Trophoblast cell (in vitro differentiated cells and primary cell): ENCODE measurements at places on chromosomes 11 and 22.
A peak's percentile ranks its signal among the peaks of the same experiment; 100 is the strongest.

DNA sequence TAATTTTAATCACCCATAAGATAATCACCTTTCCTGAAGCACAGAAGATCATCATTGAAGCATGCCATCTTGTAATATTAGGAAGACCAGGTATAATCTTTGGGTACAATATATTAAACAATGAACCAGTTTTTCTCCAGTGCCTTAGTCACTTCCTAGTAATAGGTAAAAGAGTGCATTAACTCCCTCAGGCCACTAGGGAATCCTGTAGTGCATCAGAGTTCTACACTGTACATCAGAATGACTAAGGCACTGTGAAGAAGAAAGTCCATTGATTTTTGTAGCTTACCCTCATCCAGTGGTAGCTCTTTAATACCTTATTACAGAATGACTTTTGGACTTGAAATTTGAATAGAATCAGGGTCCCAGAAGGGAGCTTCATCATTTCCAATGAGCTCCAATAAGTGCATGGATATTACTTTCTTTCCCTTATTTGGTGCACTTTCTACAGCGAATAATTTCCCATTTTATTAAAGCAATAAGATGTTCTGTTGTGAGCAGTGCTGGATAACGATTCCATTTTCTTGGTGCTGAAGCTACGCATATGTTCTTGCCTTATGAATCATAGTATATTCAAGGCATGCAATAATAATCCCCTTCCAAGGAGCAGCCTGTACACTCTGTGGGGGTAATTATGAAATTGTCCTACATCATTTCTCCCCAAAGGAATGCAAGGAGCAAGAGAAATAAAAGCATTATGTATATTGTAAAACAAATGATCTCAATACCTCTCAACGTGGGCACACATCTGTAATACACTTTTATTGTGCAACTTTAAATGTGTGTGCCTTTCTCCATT is 4.7 kb downstream of the C11orf87 start:
- peak; percentile 23 for DNase-seq

- no peak for DNase-seq
Measured at GRCh38 chr11:23755769-23756168, 741.1 kb upstream of the LUZP2 start.

- DNase-seq, result no peak
Measured at GRCh38 chr11:37264783-37265182, 666.7 kb upstream of the RAG2 start.

- no peak for DNase-seq
Measured at GRCh38 chr11:128310676-128311445, 276.5 kb downstream of the ETS1 start.

DNA sequence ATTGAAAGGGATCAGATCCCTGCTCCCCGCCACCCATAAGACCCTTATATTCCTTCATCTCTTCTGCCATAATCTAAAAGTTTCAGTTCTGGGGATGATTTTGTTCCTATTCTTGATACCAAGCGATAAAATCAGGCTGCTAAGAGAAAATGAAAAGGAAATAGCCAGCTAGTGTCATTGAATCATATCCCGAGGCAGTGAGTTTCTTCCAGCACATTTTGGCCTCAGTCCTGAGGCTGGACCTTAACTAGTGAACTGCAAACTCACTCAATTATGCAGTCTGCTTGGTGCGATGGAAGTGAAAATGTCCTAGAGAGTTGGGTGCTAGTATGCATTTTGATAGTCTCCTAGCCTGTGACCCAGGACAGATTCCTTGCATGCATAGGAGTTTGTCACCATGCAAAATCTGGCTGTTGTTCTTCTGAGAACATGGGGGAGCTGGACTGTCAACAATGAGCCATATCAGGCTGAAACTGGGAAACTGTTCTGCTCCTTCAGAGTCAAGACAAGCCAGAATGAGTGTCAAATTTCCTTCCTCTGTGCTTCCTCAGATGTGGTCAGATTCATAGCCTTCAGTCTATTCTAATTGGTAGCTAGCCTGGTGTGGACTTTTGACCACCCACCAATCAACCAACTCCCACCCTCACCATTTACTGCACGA is 102.9 kb downstream of the CCDC81 start:
- DNase-seq, result no peak

- no peak for DNase-seq
Measured at GRCh38 chr22:31138126-31138525, 2.2 kb downstream of the PLA2G3 start.

DNA sequence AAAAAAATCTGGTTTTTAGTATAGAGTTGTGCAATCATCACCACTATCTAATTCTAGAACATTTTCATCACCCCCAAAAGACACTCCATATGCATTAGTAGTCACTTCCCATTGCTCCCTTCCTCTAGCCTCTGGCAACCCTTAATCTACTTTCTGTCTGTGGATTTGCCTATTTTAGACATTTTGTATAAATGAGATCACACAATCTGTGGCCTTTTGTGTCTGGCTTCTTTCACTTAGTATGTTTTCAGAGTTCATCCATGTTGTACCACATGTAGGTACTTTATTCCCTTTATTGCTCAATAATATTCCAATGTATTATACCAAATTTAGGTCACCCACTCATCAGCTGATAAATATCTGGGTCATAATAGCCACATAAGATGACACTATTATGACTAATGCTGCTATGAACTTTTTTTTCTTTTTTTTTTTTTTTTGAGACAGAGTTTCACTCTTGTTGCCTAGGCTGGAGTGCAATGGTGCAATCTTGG is 67.5 kb upstream of the SCUBE2 start:
- DNase-seq, result peak; percentile 19

GRCh38 chr11:70507466-70508230 is 109.3 kb downstream of the CTTN start:
- no peak for DNase-seq

DNA sequence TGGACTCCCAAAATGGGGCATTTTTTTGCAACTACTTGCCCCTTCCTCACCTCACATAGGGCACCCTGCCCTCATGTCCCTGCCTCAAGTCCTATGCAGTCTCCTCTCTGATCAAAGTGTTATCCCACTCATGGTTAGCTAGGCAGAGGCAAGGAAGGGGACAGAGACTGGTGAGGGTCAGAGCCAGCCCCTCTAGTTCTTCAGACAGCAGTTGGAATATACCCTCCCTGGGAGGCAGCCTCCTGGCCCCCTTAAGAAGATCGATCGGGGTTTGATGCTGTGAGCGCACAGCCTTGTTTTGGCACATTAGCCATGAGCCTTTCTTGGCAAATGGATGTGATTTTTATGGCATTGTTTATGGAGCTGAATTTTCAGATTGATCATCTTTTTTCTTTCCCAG is 436.9 kb downstream of the BUD13 start:
- no peak for DNase-seq

DNA sequence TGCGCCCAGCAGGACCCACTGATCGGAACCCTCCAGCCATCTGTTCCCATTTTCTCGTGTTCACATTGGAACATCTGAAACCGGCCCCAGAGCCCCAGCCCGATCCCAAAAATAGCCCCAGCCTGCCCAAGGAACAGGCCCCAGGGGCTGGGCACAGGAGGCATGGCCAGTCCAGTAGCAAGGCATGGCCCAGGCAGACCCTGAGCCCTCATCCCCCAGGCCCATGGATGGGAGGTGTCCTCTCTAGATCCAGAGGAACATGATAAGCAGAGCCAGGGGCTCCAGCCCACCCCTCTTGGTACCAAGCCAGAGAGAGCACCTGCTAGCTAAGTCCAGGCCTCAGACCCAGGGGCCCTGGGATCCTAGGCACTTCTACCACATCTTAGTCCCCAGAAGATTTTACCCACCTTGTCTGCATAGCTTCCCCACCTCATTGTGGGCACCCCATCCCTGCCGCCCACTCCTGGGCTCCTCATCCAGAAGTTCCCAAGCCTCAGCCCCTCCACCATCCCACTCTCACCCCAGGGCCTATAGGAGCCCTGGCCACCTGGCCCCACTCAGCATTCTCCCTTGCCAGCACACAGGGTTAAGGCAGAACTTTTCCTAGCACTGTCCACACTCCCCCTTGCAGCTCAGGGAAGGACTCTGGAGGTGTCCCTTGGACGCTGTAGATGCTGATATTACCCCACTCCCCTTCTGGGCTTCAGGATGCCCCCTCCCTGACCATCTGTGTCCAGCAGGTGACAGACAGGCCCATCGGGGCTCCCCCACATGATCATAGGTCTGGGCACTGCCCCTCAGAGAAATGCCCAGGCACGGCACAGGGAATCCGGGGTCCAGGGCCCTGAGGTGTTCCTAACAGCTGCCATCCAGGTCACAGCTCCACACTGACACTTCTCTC is 9.5 kb downstream of the BCL9L start:
- DNase-seq, result no peak

DNA sequence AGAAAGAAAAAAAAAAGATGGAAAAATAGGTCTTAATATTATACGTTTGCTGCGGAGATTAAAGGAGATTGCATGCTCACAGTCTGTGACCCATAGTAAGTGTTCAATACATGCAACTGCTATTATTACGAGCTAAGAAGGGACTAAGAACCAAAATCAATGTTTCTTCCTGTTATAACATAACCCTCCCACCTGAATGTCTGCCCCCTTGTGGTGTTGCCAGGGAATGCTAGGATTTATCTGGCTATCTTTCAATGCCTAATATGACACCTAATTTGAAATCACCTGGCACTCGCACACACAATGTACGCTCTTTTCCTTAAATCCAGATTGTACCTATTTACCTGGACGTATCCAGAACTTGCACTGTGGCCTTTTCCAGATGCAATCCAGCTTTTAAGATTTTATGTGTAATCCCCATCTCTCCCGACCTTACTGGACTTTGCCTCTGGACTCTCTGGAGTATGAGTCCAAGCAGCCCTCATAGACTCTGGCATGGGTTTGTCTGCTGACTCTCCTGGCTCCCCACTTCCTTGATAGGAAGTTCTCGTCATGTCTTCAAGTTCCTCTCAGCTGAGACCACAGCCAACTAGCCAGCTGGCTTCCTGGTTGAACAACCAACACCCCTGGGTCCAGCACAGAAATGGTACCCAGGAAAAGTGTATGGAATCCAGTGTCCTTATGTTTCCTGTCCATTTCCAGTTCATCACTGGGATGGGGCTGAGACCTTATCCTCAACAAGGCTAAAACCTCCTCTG is 151.5 kb downstream of the CCDC34 start:
- DNase-seq, result no peak

- DNase-seq, result peak; percentile 55
Measured at GRCh38 chr11:10638316-10638925, 55.1 kb downstream of the IRAG1 start.

DNA sequence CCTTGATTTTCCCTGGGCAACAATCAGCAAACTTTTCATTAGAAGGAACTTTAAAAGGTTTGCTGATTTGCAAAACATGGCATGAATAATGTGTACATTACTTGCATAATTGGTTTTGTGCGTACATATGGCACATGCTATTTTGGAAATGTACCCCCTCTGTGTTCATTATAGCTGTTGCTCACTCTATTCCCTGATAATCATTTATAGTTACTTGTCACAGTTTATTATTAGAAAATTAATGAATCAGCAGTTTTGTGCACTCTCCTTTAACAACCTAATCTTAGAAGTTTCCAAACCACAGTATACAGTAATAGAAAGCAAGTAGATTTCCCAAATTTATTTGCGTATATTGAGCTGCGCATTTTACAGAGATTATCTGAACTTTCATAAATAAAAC is 389.9 kb downstream of the CNTN5 start:
- DNase-seq, result no peak

DNA sequence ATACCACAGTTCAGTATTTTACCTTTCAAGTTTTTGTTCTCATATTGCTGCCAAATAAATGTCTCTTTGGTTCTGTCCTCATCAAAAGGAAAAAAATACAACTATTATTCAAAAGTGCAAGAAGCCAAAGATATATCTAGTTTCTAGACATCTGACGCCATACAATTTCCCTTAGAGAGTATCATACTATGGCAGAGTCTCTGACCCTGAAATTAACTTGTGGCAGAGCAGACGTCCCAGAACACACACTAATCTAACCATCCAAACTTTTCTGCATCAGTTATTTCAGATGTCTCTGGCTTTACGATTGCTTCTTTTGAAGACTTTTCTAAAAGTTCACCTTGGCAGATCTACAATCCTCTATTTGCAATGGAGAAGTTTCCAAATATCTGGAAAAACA is 2.7 kb downstream of the OR51T1 start:
- no peak for DNase-seq
